ENCODE measurements at places on chromosomes 1 and 21.

DNA sequence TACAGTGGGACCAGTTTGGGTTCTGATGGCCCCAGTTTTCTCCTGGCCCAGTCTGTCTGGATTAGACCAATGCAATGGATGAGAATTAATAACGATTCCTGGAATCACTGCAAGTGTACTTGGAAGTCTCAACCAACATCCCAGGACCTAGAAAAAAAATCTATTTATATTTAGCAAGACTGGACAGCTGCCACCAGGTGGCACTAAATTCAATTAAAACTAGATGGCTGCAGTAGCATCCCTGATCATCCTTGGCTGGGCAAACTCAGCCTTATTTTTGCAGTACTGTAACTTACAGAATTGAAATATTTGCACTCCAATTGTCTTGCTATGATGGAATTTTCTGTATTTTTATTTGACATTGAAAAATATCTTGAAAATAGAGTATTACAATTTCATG, 165.7 kb downstream of the NCAM2 start:
- DNase-seq = peak; percentile 2

DNA sequence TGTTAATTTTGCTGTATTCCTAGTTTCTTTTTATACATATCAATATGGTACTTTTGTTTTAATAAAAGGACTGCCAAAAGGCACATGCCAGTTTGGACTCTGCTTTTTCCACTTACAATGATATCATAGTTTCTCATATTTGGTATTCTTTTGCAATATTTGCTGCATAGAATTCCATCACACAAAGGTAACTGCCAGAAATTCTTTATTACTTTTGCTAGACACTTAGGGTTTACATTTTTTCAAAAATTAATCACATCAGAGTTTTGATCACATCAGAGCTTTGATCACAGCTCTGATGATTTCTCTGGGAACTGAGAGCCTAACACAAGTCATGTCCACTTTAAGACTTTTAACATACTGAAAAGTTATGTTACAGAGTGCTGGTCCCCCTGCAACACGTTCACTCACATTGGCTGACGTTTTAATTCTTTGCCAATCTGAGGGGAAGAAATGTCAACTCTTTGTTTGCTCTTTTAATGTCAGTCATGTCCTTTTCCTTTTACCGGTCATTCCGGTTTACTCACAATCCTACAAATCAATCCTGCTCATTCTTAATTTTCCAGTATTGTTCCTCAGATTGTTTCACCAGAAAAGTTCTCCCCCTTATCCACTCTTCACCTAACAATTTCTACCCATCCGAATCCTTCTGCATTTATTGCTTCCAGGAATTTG, 1.1 kb upstream of the CD46 start:
- no peak for DNase-seq

DNA sequence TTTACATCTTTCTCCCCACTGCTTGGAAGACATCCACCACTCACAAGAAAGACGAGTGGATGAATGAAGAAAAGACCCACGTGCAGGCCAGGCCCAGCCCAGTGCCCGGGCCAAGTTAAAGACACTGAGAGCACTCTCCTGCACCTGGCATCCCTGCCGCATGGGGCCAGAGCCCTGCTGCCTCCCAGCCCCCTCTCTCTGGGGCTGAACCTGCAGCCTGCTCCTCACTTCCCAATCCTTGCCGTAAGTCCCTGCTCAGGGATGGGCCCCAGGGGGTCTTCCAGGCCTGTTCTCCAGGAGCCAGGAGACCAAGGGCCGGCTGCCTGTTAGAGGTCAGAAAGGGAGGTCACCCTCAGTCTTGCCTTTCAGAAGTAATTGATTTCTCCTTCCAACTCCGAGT, 168.5 kb upstream of the ZC3H12A start:
- no peak for DNase-seq

DNA sequence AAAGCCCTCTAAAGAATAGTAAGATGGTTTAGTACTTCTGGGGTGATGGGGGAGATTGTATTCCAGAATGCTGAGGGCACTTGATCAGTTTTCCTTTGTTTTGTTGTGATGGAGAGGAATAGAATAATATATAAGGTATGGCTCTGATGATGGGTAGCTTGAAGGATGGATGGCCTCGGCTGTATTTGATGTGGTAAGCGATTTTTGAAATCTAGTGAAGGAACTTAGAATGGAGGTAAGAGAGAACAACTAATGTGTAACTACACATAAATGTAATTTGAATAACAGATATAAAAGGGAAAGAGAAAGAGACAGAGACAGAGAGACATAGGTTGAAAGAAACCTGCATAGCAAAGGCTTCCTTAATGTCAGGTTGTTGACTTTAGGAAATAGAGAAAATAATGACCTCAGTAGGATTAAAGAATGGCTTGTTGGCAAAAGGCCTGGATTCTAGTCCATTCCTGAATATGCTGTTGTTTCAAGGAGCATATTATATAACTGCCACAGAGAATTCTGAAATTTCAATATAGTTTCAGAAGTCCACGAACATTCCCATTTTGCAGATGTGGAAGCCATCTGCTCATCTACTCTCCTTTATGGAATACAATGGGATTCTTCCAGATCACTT, 58.7 kb downstream of the NIBAN1 start:
- DNase-seq = no peak

DNA sequence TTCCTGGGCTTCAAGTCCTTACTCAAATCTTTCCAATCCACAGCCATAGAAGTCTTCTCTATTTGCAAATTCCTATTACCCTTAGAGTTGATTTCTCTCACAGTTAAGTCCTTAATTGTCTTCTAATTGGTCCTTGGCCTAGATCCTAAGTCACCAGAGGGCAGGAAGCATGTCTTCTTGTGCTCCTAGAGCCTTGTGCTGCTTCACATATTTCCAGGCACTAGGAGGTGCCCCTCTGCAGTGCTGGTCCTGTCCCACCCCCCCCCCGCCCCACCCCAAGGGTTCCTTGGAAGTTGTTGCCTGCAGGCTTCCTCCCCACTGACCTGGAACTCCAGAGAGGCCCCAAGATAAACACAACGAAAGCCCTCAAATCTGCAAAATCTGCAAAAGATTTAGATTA, 28.1 kb upstream of the TARBP1 start:
- DNase-seq = no peak

DNA sequence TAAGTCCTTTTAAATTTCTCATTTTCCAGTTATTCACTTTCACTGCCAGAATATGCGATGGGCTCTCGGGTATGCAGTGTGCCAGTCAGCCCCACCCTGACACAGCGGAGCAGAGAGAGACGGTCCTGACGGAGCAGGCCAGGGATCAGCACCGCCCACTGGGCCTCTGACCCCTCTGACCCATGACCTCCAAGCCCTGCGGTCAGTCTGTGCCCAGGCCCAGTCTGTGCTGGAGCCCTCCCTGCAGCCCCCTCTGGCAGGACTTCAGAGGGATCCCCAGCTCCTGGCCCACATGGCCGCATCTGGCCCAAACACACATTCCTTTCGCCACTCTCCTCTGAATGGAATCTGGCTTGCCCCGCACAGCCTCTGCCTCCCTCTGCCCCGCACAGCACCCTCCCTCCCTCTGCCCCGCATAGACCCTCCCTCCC, 43.4 kb upstream of the COL6A2 start:
- no peak for DNase-seq

DNA sequence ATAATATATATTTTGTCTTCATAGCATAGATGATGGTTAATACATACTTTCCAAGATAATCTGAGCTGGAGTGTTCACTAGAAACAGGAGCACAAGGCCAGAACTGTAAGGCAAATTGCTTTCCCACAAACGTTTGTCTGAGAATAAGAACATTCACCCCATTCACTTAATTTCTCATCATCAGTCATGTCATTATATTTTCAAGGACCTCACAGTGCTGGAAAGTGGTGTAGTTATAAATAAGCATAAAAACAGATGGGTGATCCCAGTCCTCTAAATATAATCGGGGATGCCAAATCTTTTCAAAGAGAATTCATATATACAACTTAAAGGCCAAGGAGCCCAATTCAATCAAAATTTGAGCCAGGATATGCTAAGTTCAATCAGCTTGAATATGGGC, 8.4 kb downstream of the PRRX1 start:
- DNase-seq = no peak

GRCh38 chr1:211484755-211485479, 7.0 kb downstream of the RD3 start:
- no peak for DNase-seq

DNA sequence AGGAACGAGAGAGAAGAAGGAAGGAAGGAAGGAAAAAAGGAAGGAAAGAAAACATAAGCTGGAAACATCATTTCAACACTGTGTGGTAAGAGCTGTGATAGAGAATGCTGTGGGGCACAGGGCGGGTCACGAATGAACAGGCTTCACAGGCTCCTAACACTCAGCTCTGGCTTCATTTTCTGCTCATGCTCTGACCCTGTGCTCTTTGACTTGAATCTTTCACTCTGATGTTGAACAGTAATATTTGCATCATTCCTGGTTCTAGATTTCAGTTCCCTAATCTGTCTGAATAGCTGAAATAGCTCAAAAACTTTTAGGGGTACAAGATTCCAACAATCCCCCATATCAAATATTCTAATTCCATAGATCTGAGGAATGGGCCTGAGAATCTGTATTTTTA, 207.3 kb downstream of the LHX8 start:
- DNase-seq = no peak

- no peak for DNase-seq
Measured at GRCh38 chr1:3026581-3027391, 5.5 kb downstream of the ACTRT2 start.

DNA sequence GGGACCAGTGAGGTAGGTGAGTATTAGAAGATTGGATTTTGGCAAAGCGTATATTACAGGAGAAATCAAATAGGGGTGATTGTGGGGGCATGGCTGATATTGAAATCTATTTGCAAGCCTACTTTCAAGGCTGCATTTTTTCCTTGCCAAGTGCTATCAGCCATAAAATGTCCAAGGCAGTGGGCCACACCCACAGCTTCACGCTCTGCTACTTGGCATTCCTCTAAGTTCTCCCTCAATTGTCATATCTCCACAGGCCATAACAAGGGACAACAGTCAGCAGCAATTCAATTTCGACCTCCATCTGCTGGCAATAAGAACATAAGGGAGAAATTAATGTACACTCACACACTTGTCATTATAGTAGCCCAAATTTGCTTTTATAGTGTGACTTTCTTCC, 667.1 kb upstream of the PKN2 start:
- no peak for DNase-seq

- DNase-seq = no peak
Measured at GRCh38 chr1:3886691-3887090, 13.4 kb downstream of the C1orf174 start.

- no peak for DNase-seq
Measured at GRCh38 chr1:184966989-184967388, 7.3 kb downstream of the NIBAN1 start.

DNA sequence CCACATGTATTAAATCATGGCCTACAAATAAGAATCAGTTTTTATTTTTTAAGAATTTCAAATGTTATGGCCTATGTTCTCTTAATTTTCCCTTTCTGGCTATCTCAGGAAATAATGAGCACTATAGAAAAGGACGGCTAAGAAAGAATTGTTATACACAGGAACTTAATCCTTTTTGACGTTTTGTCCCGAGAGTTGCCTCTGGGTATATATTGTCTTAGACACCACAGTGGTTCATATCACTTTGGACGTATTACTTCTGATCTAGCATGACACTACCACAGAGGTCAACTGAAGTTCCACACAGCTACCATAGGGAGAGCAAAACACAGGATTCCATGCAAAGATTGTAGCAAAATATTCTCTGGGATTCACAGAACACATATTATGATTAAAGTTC, 307.6 kb downstream of the VAV3 start:
- DNase-seq = no peak

DNA sequence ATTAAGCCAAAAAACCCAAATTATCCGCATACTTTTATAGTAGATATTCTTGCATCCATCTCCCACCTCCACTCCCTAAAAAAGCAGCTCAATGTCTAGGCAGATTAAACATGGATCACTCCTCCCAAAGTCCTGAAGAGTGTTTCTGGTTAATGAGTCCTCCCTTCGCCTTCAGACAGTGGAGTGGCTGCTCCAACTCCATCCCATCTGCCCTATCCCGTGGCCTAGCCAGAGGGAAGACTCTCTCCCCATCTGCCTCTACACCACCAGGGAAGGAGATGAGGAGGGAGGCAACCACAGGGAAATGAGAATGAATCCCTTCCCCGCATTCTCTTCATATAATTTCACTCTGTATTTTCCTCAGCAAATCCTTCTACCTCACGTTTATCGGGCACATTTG, 103.8 kb downstream of the SLC45A1 start:
- DNase-seq = no peak

GRCh38 chr1:3762151-3762872, 10.1 kb downstream of the CCDC27 start:
- DNase-seq = no peak

DNA sequence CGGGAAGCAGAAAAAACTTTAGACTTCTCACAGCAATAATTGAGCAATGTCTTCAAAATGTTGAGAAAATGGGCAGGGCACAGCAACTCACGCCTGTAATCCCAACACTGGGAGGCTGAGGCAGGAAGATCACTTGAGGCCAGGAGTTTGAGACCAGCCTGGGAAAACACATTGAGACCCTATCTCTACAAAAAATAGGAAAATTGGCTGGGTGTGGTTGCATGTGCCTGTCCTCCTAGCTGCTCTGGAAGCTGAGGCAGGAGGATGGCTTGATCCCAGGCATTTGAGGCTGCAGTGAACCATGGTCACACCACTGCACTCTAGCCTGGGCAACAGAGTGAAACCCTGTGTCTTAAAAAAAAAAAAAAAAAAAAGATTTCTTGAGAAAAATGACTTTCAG, 7.8 kb upstream of the ZFP69 start:
- no peak for DNase-seq

- no peak for DNase-seq
Measured at GRCh38 chr1:91778964-91779363, 107.0 kb downstream of the TGFBR3 start.

GRCh38 chr1:68181165-68181556, 51.2 kb downstream of the WLS start:
- DNase-seq = no peak

DNA sequence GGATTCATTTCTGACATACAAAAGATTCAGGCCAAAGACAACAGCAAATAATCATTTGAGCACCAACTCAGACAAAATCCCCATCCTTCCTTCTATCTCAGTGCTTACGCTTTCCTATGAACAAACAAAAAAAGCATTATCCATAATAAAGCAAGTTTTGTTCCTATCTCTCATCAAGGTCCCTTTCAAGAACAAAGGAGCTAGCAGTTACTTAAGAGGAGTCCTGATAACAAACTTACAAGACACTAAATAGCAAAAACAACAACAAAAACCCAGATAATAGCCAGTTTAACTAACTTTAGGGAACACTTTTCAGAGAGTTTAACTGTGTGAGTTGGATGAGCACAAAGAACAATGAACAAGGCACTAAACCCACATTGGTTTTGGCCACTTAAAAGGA, 10.5 kb downstream of the EVI5 start:
- DNase-seq = no peak
